GM04503 (cell line): ENCODE measurements at places on chromosomes 11 and 22.

DNA sequence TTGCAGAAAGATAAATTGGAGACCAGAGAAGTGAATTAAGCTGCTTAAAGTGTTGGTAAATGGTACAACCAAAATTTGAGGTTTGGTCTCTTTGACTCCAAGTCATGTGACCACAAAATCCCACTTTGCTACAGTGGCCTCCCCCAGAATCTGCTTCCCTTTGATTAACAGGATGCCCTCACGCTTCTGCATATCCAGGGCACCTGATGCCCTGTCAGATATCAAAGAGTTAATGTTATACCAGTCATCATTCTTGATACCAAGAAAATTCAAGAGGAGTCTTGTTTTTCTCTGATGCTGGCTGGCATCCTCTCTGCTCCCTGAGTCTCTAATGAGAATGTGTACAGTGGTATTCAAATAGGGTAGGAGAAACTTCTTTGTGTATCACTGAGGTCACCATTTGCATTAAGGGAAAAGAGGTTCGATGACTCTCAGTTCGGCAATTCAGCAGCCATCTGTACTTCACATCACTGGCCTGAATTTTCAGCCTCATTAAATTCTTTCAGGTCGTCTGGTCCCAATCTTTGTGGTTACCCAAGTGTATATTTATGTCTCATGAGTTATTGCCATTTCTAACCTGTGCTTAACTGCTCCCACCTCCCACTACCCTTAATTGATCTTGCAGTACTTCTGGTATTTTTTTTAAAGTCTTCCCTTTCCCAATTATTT is 73.9 kb downstream of the BDNF start:
- no peak for DNase-seq

- no peak for DNase-seq
Measured at GRCh38 chr22:20279662-20280134, 11.6 kb upstream of the RTN4R start.

- DNase-seq, result peak; percentile 96
Measured at GRCh38 chr11:8838248-8838647, 72.7 kb upstream of the AKIP1 start.

DNA sequence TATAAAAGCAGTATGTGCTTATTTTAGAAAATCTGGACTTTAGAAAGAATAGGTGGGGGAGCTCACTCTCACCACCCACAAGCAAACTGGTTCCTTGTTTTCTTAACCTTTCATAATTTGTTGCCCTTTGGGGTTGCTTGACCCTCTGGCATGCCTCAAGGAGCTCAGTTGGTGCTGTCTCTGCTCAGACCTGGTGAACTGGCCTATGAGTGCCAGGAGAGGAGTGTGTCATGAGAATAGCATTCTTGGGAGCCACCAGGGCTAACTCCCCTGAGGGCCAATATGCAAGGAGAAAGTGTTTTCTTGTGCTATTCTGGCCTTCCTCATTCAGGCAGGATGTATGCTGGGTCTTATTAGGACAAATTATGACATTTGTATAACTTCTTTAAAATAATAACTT is 21.0 kb upstream of the AMOTL1 start:
- no peak for DNase-seq

DNA sequence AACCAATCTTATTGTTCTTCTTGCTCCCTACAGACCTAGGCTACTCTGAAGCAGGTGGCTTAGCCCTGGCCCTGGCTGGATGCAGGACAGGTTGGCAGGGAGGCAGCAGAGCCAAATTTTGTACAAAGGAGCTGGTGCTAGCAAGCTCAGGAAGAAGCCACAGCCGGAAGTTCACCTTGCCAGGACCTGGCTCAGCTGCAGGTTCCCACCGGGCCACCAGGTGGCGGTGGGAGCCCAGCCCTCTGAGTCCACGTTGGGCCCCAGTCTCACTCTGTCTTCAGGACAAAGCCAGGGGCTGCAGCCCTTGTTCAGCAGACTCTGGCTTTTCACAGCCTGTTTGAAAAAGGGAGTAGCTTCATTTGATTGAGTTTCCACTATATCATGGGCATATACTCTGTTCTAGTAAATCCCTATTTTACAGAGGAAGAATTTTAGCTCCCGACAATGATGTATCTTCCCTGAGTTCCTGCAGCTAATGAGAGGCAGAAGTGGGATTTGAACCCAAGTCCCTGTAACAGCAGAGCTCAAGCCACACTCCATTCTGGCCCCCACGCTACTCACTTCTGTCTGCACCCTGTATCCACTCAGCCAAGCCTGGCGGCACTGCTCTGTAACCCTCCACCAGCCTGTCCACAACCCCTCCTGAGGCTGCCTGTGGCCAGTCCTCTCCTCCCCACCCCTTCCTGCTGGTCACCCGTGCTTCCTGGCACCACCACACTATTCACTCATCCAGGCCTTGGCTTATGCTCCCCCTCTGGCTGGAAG is 3.3 kb downstream of the TKFC start:
- no peak for DNase-seq

DNA sequence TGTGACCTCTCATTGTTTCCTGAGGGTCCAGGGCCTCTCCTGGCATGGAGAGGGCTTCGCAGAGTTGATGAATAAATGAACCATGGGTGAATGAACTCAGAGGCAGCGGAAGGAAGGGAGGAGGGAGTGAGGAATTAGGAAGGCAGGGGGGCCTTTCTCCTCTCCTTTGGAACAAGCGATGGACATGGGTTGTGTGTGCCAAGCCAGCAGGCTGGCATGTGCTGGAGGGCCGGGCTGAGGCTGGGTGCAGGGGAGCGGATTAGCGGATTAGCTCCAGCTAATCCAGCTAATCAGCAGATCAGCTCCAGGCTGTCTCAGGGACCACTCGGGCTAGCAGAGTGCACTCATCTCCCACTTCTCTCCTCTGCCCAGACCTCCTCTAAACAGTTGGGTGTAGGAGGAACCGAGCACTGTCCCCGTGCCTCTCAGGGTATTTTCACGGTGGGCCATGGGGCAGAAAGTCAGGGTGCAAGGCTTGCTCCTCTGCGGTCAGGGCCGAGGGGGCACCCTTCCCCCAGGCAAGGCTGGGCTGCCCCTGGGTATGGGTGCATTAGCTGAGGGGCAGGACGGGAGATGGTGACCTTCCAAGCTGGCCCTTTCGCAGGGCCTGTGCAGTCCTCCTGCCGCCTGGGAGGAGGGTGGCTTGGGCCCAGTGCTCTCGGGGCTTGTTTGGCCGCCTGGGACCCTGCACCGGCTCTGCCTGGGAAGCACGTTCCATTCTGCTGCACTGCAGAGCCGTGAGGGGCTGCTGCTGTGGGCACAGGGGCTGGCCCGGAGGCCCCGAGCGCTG is 120.3 kb upstream of the B3GAT1 start:
- no peak for DNase-seq

DNA sequence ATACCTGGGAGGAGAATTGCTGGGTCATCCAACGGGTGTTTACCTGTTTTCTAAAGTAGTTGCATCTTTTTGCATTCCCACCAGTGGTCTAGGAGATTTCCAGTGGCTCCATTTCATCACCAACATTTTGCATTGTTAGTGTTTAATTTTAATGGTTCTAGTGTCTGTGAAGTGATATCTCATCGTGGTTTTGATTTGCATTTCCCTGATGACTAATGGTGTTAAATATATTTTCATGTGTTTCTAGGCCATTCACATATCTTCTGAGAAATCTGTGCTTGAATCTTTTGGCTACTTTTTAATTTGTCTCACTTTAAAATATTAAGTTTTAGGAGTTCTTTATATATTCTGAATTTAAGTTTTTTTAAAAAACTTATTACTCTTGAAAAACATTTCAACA is 439.6 kb downstream of the TMEM135 start:
- DNase-seq, result no peak

DNA sequence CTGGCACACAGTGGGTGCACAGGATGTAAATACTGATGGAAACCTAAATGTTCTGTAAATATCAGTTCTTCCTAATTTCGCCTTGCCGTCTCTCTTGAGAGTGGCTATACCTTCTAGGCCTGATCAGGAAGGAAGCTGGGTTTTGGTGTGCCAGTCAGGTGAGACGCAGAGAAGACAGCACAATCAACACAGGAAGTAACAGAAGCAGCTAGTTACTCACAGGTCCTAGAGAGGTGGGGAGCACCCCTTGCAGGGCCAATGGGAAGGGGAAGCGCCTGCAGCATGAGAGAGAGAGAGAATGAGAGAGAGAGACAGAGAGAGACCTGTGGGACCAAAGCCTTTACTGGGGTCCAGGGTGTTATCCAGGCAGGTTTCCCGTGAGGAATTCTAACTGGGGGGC is 80.8 kb downstream of the FBLN1 start:
- no peak for DNase-seq

DNA sequence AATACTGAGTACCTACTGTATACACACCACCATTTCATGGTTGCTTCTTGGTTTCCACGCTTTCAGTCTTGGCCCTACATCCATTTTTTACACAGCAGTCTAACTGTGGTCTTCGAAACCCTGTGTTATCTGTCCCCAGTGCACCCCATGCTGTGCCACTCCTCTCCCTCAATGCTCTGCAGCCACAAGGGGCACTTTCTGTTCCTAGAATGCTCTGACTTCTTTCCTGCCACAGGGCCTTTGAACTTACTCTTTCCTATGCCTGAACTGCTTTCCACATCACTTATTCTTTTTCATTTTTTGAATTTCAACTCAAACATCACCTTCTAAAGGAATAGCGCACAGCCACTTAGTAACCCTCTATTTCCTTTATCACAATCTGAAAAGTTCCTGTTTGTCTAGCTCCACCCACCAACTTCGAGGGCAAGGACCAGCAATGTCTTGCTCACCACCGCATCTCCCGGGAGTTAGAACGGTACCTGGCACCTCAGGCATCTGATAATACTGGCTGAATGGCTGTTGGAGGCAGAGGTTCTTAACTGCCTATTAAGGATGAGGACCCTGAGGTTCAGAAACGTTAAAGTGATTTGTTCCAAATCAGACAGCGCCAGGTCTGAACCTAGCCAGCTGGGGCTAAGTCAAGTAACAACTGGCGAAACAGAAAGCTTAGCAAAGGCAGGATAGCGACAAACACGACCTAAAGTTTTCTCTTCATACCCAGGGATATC is 568 bp downstream of the ALG8 start:
- DNase-seq, result no peak

DNA sequence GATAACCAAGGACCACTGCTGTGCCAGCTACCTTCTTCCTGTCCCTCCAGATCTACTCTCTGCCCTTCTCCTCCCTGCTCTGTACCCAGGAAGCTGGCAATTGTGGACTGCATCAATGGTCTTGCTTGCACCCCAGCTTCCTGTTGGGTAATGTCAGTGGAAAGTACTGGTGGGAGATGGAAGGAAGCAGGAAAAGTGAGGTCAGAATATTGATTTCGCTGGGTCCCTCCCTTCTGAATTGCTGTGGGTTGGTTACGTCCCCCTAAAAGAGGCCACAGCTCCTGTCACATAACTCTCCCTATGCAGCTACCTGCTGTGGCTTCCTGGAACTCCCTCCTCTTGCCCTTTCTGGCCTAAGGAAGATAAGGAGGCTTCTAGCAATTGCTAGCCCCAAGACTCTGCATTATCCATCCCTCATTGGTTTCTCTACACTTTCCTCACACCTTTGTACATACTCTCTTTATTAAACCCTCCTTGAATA is 81.2 kb downstream of the RASSF10 start:
- DNase-seq, result no peak

- DNase-seq, result no peak
Measured at GRCh38 chr11:59176330-59176729, 4.4 kb downstream of the DTX4 start.

DNA sequence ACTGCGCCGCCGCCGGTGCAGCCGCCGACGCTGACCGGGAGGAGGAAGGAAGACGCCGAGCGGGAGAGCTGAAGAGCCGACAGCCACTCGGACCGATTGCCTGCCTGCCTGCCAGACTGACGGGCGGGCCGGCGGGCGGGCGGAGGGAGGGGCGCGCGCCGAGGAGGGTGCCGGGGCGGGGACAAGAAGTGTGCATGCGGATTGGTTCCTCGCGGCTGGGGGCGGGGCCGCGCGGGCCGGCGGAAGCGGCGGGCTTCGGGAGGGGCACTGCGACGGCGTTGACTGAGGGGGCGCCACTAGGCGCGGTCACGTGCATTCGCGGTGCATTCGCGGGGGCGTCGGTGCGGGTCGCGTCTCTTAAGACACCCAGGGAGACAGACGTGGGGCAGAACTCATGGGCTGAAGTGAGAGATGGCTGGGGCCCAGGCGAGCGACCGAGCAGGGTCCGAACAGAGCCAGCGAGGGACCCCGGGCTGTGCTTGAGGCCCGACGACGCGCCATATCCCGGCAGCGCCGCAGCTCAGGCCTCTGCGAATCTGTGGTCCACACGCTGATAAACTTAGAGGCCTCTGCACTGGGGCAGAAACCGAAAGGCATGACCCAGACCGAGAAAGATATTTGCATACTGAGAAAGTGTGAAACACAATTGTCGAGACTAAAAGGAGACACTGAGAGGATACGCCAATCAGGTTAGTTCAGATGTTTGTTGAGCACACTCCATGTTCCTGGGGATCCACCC is at the start of gene MAPK1:
Gene MAPK1, minus strand, starts transcription at position 118 of the 739 bp plus-strand sequence. CDS start 205 bp downstream, outside the sequence.
- DNase-seq, result no peak
